ENCODE measurements at places on chromosomes 12 and 14.
A peak's percentile ranks its signal among the peaks of the same experiment; 100 is the strongest.

- DNase-seq: no peak
These were observed 37.2 kb upstream of the C14orf132 start for GRCh38 chr14:96001866-96002497.

- no peak for DNase-seq
These were observed 76.6 kb upstream of the CEP83 start for GRCh38 chr12:94536040-94536965.

DNA sequence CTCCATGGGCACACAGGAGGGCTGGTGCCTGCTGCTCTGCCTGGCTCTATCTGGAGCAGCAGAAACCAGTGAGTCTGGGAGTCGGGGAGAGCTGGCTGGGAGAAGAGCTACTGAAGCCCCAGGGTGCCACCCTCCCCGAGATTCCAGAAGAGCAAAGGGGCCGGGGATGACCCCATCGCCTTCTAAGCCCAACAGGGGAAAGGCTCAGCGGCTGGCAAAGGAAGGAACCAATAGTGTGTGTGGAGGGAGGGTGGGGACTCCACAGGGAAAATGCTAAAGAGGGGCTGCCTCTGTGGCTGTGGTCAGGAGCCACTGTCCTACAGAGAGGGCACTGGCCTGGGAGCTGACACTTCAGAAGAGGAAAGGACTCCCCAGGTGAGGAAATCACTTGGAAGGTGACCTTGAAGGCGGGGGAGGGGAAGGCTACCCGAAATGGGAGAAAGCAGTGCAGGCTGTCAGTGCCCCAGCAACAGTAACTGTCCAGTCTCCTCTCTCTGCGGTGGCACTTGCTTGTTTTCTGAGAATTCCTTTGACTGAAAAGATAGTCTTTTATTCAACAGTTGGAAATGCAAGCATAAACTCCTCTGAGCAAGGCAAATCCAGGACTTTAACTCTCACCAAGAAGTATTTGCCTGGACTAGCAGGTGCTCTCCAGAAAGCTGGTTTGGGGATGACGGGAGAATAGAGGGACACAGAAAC, 552 bp downstream of the TAPBPL start:
- peak; percentile 31 for DNase-seq

DNA sequence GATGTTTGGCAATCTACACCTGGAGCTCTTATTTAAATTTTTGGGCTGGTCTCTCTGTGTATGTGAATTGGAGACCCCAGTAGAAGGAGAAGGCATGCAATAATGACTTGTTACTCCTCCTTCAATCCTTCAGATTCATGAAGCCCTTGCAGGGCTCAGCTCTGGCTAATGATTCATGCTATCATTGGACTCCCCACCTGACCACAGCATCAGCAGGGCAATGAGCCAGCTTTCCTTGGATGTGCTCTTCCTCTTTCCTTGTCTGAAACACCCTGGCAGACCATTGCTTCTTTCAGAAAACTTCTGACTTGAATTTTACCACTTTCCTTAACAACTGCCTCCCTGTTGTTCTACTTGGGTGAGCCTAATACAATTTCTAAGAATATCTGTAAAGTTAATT, 1019.2 kb downstream of the AACS start:
- DNase-seq: no peak

- no peak for DNase-seq
These were observed 53.8 kb downstream of the VWF start for GRCh38 chr12:6070472-6071257.

DNA sequence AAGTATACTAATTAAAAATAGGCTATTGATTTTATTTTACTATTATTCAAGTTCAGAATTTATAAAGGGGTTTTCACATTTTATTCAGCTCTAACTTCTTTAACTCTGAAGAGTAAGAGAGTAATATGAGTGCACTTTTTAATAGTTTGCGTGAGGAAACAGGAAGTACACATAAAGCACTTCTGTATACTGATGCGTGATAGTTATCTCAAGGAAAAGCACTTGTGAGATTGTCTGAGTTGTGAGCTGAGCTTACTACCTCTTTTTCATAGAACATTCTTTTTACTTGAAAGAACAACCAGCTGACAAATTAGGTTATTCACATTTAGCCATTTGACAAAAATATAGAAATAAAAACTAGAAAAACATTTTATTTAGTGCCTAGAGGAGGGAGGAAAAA, 1.9 kb downstream of the RAD51AP1 start:
- DNase-seq: no peak

DNA sequence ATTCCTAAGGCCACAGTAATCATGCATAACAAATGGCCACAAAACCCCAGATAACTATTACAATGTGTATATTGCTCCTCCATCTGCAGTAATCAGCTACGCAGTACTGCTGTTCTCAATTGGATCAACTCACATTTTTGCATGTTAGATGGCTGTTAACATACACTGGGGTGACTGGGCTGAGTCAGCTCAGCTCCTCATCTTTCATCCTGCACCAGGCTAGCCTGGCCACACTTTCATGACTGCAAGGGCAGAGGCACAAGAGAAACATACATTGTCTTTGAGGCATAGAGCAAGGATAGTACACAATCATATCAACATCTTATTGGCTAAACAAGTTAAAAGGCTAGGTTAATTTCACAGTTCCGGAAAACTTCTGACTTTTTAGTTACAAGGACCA, 306.6 kb downstream of the SLC6A15 start:
- DNase-seq: no peak

- no peak for DNase-seq
These were observed 328.3 kb downstream of the APAF1 start for GRCh38 chr12:98973395-98973794.

Data from activated naive CD4-positive, alpha-beta T cell treated with Interleukin-2 at 50 U/mL for 16 hours (primary cell).